ENCODE measurements at places on chromosomes 4 and X.

- no peak for DNase-seq
Observed at GRCh38 chr4:107719207-107719921, 670 bp downstream of the PAPSS1 start.

DNA sequence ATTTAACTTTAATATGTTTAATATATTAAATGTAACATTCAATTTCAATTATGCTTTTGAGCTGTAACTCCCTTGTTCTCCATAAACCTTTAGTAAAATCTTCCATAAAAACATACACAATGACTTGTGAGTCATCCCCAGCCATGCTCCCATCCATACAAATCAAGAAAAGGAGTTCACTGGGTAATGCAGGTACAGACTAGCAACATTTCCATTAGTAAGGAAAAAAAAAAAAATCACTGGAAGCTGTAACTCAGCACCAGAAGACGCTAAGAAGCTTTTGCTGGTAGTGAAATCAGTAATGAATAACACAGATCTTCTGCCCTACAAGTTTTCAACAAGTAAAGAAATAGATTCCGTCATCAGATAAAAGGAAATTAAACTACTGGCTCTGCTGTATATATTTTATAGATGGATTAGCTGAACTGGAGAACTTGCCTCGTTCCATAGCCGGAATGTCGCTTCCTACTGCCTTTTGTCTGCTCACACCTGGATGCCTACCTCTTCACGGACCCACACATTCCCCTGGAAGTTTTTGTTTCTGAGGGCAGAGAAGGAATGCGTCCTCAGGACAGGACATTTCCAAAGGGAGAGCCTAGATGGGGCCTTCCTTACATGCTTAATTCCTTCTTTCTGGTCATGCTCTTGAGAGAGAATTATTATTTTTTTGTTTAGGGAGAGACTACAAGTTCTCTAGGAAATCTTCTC, 298.4 kb upstream of the ANKRD50 start:
- DNase-seq, result no peak

DNA sequence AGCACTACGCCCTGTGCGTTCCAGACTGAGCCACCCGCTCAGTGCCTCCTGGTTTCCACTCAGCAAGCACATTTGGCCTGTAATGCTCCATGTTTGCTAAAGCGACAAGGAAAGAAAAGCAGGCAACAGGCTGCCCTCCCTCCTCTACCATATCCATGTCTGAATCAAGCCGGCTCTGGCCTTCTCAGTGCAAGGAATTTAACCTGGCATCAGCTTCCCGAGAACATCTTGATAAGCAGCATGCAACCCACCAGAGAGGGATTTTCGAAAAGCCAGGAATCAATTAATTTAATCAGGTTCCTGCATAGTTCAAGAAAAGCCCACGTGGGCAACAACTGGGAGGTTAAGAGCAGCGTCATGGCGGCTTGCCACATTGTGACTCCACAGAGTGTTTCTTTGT, 228.2 kb downstream of the HS6ST2 start:
- no peak for DNase-seq

DNA sequence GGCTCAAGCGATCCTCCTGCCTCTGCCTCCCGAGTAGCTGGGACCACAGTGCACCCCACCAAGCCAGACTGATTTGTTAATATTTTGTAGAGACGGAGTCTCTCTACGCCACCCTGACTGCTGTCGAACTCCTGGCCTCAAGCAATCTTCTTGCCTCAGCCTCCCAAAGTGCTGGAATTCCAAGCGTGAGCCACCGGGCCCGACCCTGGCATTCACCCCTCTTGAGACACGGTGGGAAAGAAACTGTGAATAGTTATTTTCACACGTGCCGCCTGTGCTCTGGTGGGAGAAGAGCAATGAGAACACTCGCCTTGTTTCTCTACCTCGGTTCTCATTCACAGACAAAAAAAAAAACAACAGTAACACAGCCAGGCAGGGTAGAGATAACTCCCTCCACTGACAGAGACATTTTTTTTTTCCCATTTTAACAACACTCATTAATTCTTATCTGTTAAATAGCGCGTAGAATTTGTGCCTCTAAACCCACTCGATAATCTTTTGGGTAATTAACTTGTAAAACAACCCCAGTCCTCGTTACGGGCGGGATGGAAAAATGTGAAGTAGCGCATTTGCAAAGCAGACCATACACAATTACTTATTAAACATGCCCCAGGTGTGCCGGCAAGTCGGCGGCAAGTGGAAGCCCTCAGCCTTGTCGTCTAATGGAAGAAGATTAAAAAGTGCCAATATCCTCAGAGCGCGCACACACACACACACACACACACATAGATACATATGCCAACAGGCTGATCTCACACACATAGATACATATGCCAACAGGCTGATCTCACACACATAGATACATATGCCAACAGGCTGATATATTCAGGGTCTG, 103.3 kb downstream of the DHRSX start:
- no peak for DNase-seq

DNA sequence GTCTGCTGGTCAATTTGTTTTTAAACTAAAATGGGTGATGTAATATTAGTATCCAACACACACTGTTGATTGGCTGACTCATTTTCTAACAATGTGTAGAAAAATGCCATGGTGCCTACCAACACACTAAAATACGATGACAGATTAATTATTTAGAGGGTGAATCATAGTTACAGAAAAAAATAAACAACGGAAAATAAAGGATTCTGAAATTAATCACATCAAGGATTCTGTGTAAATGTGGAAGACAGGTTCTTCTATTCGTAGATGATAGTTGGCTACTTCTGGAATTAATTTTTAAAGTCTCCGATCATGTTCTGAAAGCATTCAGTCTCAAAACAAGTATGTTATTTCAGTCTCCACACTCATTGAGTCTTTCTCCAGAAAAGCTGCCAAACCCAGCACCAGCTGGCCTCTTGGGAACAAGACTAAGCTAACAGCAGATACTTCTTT, 8.2 kb upstream of the IQCM start:
- no peak for DNase-seq

DNA sequence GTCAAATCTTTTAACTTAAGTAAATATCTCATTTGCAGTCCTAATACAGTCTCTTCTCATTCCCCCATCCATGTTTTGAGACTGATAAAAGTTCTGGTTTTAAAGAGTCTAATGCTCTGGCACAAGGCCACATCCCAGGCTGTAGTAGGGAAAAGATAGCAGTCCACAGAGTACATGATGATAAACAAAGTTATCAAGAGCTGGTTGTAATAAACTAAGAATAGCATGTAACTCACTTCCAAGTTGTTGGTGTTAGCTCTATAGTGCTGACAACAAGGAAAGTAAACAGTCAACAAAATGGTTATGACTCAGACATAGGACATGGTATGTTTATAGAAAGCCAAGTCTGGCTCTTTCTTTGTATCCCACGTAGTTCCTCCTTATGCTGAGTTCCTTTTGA, 21.8 kb upstream of the AREG start:
- no peak for DNase-seq

- DNase-seq, result no peak
Observed at GRCh38 chr4:169565606-169566005, 46.8 kb downstream of the NEK1 start.

DNA sequence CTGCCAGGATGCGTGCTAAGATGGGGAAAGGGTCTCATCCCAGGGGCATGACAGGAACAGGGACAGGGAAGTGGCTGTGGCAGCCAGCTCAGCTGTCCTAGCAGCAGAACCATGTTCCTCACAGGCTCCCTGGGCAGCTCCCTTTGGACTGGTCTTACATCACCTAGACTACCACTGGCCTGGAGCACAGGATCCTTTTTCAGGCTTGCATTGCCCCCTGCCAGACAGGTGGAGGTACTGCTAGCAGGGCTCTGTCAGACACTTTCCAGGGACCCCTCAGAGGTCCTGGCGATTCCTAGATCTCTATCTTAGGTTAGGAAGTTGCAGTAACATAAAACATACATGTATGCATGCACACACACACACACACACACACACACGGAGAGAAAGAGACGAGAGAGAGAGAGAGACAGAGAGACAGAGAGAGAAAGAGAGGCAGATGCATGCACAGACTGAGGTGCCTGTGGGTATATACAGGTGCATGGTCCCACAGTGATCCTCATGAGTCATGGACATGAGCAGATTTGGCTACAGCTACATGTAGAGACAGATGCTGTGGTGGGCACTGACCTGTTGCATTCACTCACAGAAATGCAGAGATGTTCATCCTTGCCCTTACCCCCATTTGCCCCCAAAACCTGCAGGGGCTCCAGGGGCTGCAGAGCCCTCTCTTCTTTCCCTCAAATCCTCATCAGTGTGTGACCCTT, 63.6 kb downstream of the STARD8 start:
- DNase-seq, result no peak

DNA sequence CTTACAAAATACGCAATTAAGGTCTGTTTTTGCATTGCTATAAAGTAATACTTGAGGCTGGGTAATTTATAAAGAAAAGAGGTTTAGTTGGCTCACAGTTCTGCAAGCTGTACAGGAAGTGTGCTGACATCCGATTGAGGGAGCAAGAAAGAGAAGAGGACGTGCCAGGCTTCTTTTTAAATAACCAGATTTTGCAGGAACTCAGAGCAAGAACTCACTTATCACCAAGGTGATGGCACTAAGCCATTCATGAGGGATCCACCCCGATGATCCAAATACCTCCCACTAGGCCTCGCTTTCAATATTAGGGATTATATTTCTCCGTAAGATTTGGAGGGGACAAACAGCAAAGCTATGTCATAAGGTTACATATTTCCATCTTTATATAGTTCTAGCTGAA, 456.7 kb downstream of the GLUD2 start:
- no peak for DNase-seq

- no peak for DNase-seq
Observed at GRCh38 chr4:83022724-83023450, 12.1 kb upstream of the COPS4 start.

DNA sequence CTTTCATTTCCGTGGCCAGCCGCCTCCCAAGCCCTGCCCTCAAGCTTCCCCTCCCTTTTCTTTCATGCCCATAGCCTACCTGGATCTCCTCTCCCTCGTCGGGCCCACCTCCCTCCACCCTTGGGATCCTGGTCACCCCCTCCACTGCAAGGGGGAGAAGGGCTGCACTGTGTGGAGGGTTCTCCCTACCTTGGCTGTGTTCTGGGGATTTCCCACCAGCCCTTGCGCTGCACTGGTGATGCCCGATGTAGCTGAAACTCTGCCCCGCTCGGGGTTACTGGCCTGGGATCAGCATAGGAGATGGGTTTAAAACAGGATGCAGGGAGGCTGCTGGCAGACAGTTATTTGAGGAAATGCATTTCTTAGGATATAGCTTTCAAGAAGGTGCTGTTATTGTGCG, 128.9 kb downstream of the TBL1X start:
- no peak for DNase-seq

DNA sequence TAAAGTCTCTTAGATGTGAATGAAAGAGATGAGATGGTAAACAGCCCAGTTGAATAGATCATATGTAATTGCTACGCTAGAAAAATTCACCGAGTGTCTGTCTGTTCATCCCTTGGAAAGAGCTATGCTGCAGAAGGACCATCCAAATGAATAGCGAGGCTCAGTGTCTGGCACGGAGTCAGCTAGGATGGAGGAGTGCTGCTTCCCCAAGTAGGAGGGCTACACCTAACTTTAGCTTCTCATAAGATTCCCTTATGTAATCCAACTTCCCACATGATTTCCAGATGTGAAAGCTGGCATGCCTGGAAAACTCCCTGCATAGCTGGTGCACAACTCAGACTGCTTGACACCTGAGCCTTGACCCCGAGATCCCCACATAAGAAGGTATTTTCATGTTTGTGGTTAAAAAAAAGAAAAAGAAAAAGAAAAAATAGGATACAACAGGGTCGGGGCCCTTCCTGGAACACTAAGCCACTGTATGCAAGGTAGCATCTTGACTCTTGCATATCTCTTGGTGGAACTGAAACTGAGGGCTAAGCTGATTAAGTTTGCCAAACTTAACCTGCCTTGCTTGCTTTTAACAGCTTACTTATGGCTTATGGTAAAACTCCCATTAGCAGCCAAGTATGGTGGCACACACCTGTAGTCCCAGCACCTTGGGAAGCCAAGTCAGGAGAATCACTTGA, 82.3 kb downstream of the FREM3 start:
- no peak for DNase-seq

- DNase-seq, result no peak
Observed at GRCh38 chr4:17817027-17817426, 6.2 kb downstream of the NCAPG start.

- DNase-seq, result no peak
Observed at GRCh38 chr4:170248576-170248975, 158.8 kb upstream of the AADAT start.

DNA sequence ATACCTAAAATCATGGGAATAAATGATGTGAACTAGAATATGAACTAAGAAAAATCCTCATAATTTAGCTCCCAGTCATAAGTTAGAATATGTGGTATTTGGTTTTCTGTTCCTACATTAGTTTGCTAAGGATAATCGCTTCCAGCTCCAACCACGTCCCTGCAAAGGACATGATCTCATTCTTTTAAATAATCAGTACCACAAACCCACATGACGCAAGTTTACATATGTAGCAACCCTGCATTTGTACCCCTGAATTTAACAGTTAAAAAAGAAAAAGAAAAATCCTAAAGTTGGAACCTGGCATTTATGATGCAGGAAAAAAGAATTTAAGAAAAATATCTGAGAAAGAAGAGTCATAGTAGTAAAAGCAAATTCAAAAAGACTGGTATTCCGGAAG, 13.3 kb downstream of the UBA6 start:
- DNase-seq, result no peak

DNA sequence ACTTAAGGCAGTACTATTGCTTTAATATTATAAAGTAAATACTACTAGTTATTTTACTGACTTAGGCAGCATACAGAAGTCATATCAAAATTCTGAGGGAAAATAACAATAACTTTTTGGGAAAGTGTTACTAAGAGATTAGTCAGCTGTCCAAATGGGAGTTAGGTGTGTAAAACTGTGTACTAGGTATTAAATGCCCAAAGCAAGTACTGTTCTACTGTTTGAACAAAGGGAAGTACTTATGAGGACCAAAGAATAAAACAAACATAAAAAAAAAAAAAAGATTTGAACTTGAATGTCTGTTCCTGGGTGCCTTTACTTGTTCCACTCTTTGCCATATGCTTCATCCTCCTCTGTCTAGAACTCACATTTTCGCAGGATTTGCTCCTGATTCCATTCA, 174.4 kb downstream of the MSL3 start:
- DNase-seq, result no peak

GRCh38 chrX:74318672-74319071, 14.7 kb downstream of the ZCCHC13 start:
- no peak for DNase-seq

DNA sequence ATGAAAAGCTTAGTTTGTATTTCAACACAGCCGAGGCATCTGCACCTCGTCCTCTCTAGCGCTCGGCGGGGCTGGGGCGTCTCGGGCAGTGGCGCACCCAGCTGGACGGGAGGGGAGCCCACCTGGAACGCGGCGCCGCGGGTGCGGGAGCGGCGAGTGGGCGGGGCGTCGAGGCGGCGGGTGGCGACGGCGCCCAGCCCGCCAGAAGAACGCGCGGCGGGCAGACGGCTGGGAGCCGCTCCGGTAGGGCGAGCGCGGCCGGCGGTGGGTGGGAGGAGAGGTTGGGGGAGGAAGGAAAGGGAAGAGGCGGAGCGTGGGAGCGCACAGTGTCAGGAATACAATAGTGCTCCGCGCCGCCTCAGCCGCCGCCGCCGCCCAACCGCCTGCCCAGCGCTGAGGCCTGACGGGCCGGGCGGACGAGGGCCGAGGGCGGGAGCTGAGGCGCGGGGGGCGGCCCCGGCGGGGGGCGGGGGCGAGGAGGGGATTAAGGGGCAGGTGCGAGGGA, at the start of gene JADE3:
Gene JADE3, plus strand, starts transcription at position 324 of the 505 bp plus-strand sequence. CDS start 72,474 bp downstream, outside the sequence.
- DNase-seq, result no peak

GRCh38 chrX:78330068-78330467, 2.7 kb upstream of the CYSLTR1 start:
- no peak for DNase-seq

Measured in stimulated activated CD8-positive, alpha-beta memory T cell treated with anti-CD3 and anti-CD28 coated beads, Interleukin-15, amount 100 ng/mL, for 4 hours (primary cell).